ENCODE measurements at places on chromosomes 12 and 14. TPM values are rescaled to one million over a fixed set of nuclear protein-coding genes. Genes with fewer than 3 reads are reported as not detected.
A peak's percentile ranks its signal among the peaks of the same experiment; 100 is the strongest.

Gene LMNTD1
- total RNA-seq = not detected

DNA sequence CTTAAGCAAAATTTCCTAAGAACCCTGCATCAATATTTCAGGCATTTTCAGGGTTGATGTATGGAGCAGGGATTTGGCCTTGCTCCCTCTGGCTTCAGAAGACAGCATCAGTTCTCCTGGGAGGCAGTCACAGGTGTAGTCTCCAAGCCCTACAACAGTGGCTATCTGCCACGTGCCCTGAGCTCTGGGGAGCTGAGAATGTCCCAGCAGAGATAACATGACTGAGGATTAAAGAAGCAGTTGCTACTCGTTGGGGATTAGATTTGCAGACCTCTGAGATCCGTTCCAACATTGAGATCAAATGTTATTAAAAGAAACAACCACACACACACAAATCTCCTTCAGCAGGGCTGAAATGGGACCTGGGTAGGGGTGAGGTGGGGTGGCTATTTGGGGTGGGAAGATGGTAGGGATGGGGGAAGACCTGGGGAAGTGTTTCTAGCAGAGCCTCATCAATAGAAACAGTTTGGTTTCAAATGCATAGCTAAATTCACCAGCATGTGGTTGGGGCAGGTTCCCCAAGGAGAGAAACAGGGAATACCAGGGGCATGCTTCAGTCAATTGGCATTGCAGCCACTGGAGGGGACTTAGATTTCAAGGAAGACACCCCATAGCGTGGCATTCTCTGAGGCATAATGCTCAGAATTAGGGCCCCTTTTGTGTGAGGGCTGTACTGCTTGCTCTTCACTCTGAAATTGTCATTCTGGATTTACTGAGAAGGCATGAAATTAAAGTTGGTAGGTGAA, 15.2 kb upstream of the FAM234B start:
- no peak for DNase-seq

- no peak for DNase-seq
These were observed 501.1 kb downstream of the APAF1 start for GRCh38 chr12:99146185-99146584.

DNA sequence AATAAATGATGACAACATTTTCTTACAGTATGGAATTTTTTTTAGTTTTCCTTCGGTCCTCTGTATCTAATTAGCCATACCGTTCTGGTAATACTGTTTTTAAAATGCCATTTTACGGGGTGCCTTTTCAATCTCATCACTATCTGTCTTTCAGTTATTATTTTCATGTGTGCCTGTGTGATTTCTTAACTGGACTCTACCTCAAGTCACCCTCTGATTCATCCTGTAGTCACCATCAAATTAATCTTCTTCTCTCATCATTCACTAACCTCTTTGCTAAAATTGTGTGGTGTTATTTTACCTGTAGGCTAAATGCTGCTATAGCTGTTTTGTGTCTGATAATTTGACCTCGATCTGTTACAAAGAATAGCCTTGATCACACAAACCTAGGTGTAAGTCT, 16.0 kb upstream of the CCT2 start:
- no peak for DNase-seq

GRCh38 chr14:87896393-87897380, 96.3 kb downstream of the GALC start:
- DNase-seq = no peak

- no peak for DNase-seq
These were observed 4.7 kb downstream of the LRIG3 start for GRCh38 chr12:58915634-58916033.

Gene HAL
- total RNA-seq = 0.68 TPM

- DNase-seq = no peak
These were observed 172.1 kb downstream of the ACSS3 start for GRCh38 chr12:81249976-81250375.

GRCh38 chr14:49447540-49448107, 138.6 kb downstream of the RPS29 start:
- no peak for DNase-seq

DNA sequence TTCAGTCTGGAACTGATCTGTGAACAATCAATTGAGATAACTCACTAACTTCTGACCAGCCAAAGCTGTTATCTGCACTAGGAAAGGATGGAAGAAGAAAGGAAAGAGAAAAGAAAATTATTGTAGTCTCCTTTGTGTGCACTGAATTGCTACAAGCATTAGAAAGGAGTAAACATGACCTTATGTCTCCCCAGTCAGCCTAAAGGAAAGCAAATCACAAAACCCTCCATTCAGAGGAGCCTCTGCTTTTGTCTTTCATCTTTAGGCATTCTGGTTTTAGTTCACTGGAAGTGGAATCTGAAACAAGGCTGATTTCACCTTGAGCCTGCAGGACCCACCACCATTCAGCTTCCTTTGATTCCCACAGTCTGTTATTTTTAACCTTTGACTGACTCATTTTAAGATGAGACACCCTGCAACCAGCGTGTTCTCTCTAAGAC, 26.0 kb downstream of the TBX3 start:
- DNase-seq = no peak

Gene KRT78
- not detected for total RNA-seq

DNA sequence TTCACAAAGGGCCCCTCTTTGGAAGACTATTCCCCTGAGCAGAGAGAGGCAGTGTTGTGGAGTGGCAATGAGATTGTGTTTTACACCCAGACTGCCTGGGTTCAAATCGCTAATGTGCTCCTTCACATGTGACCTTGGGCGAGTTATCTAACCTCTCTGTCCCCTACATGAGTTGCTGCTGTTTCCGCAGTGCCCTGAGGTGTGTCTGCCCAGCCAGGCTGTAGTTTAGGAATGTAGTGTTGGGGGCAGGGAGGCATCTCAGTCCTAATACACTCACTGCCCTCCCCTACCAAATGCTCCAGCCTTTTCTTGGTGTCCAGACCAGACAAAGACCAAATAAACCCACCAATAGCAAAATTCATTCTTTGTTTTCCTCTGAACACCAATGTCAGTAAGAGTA, 78.6 kb downstream of the SLC24A4 start:
- no peak for DNase-seq

GRCh38 chr12:608921-609320, 54.3 kb downstream of the NINJ2 start:
- DNase-seq = no peak

DNA sequence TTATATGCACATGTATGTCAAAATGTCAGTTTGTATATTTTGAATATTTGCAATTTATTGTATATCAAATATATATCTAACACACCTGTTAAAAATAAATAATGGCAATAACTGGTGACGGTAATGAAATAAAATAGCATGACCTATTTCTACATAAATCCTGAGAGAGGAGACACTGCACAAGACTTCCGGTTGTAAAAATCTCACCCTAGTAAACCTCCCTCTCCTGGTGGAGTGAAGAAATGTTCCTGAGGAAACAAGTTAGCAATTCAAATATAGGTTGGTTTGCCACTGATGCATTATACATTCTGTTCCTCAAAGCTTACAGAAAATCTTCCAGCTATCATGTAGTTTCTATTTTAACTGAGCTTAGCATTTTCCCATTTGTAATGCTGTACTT, 166.1 kb upstream of the SYT10 start:
- no peak for DNase-seq

- no peak for DNase-seq
These were observed 32.0 kb upstream of the SEL1L start for GRCh38 chr14:81565441-81566290.

DNA sequence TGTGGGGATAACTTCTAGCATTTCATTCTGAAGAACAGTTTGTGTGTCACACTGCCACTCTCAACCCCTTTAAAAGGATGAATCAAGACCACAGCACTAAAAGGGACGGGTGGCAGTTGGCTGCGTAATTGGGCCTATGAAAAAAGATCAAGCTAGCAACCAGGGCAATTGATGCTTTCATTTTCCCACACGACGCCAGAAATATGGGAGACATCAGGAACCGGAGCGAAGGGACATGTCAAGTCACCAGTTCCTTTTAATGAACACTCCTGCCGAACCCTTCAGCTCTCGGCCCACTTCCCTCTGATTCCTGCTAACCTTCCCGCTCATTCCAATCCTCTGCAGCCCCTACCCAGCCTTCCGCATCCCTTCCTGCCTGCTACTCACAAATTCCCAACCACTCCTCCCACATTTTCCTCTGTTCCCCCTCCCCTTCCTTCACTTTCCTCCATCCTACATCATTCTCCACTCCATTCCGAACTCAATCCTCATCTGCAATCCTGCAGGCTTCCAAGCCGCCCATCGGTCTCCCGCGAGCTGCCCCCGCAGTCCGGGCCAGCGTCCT, 753 bp downstream of the CSRNP2 start:
- no peak for DNase-seq

DNA sequence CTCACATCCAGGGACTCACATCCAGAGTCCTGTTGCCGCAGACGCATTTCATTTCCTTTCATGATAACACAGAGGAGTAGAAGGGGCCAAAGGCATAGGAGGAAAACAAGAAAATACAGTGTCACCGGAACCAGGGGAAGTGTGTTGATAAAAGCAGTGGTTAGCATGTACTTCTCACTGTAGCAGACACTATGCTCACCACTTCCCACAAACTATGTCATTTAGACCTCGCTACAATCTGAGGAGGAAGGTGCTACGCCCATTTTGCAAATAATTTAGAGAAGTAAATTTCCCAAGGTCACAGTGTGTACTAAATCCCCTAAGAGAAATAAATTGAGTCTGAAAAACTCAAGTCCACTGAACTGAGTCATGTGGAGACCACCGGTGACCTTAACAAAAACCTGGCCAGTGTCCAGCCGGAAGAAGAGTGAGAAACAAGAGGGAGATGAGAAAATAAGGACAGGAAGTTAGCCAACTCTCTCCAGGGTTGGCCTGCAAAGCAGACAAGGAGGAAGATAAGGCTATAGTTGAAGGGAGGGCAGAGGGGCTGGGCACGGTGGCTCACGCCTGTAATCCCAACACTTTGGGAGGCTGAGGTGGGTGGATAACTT, 25.8 kb upstream of the TMCC3 start:
- peak; percentile 77 for DNase-seq

DNA sequence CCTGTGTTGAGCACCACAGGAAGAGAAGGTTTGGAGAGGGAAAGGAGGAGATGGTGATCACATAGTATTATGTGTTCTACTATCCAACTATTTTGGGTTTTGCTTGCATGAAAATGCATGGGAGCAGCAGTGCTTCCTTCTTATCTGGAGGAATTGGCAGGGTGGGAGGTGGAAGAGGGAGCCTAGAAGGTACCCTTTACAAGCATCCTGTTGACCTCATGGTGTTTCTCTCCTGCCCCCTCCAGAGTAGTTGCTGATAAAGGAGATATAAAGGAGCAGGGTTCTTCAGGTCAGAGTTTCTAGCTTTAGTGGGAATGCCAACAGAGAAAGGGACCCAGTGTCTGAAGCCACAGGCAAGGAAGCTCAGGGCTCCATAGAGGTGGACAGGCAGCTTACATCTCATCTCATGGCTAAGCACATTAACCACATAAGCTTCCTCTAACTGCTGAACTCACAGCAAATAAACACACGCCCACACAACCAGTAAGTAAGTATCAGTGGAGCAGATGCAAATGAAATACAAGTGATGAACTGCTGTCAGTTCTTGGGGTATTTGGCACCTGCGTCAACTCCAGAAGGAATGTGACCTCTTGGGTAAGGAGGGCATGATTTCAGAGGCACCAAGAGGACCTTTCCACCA, 174.2 kb upstream of the SLC38A2 start:
- no peak for DNase-seq

Gene OR4E2
- total RNA-seq = not detected

Gene CCDC196
- not detected for total RNA-seq

Gene RAB15
- 12.6 TPM for total RNA-seq

DNA sequence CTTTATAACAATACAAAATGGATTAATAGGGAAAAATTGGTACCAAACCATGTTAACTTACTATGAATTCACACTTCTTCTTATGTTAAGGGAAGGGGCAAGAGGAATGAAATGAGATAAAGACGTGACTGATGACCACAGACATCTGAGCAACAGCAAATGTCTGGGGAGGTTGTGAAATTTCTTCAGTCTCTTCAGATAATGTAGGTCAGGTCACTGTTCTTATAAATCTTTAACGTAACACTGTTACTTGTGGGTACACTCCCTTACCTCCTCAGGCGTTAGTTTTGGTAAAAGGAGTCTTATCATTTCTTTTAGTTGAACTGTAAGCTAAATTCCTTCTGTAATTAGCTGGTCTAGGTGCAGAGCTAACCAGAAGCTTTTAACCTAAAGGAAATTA, 405.0 kb upstream of the LRFN5 start:
- no peak for DNase-seq

- DNase-seq = no peak
These were observed 47.9 kb upstream of the CERS5 start for GRCh38 chr12:50215033-50215432.

DNA sequence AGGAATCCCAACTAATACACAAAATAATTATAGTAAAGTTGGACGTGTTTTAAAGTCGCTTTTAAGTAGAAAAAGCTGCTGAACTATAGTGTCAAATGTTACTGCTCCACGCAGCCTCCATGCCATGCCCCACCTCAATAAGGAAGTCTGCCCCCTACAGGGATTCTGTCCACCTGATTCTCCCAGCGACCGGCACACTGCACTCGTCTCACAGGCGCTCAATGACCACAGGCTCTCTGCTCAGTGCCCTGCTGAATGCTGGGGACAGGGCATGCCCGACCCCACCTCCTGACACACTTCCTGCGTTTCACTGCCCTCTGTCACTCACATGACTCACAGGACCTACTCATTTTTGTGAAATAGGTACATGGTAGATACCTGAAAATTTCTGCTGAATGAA, 48.9 kb downstream of the BDKRB1 start:
- no peak for DNase-seq

DNA sequence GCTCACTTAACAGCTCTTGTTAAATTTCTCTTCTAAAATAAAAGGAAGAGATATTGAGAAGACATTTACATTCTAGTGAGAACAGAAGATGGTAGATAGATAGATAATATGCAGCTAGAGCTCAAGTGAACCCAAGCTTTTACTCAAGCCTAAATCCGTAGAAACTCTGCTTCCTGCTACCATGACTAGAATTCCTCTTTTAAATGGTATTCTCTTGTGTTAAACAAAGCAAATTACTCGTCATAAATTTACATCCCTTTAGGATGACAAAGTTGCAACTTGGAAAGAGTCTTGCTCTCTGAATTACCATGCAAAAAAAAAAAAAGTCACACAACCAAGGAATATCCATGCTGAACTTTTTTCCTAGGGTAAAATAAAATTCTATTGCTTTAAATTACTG, 160.7 kb upstream of the LRFN5 start:
- DNase-seq = no peak

Gene SIX6
- not detected for total RNA-seq

Gene ANG
- total RNA-seq = 4.5 TPM
